ENCODE measurements at places on chromosomes 2 and 18.

- no peak for DNase-seq
Measured at GRCh38 chr2:102126169-102126568, 16.4 kb upstream of the IL1R1 start.

GRCh38 chr18:495017-495416, 5.5 kb downstream of the COLEC12 start:
- DNase-seq, result no peak

DNA sequence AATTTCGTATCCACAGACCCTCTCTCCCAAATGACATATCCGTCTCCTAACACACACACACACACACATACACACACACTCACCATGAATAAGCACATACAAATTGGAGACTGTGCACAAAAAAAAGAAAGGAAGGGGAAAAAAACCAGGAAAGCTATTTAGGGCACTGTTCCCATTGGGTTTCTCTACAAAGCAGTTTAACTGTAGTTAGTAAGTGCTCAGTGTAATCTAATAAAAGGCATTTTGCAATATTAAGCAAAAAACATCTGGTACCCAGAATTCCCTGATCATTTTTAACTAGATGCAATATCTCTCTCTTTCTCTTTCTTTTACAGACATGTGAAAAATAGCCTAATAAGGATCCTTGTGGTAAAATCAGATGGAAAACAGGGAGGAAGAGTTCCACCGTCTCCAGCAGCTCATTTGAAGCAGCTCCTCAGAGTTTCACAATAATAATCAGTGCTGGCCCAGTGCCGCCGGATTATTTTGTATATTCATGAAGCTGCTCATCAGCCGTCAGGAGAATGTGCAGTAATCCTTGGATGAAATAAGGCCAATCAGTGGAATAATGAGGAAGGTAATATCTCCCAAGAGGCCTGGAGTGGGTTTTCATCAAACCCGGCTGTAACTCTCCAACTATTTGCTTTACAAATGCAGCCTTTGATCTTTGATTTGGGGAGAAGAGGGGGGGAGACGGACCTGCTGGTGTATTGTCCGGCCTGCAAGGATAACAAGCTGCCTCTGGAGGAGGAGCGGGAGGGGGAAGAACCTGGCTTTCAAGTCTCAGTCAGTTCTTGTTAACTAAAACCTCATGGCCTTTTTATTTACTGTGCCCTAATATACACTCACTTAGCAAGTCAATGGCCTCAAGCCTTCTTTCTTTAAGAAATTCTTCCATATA, 227.6 kb upstream of the SMIM21 start:
- no peak for DNase-seq

- DNase-seq, result no peak
Measured at GRCh38 chr2:144516411-144516980, 3.4 kb downstream of the ZEB2 start.

- DNase-seq, result no peak
Measured at GRCh38 chr18:66769375-66769774, 165.5 kb upstream of the CDH19 start.

DNA sequence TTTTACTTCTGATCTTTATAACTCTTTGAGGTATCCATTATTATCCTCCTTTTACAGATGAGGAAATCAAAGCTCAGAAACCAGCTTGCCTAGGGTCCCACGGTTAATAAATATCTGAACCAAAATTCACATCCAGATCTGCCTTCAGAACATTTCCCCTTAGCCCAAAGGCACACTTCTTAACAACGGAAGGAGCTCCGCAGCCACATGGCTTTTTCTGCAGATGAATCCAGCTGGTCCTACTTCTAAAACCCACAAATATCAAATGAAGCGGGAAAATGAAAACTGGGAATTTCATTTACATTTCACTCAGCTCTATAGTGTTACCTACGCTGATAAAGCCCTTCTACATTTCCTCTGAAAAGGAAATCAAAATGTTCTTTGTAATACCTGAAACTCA, 357.0 kb upstream of the ID2 start:
- no peak for DNase-seq

GRCh38 chr2:15511686-15512085, 49.4 kb downstream of the NBAS start:
- DNase-seq, result no peak

DNA sequence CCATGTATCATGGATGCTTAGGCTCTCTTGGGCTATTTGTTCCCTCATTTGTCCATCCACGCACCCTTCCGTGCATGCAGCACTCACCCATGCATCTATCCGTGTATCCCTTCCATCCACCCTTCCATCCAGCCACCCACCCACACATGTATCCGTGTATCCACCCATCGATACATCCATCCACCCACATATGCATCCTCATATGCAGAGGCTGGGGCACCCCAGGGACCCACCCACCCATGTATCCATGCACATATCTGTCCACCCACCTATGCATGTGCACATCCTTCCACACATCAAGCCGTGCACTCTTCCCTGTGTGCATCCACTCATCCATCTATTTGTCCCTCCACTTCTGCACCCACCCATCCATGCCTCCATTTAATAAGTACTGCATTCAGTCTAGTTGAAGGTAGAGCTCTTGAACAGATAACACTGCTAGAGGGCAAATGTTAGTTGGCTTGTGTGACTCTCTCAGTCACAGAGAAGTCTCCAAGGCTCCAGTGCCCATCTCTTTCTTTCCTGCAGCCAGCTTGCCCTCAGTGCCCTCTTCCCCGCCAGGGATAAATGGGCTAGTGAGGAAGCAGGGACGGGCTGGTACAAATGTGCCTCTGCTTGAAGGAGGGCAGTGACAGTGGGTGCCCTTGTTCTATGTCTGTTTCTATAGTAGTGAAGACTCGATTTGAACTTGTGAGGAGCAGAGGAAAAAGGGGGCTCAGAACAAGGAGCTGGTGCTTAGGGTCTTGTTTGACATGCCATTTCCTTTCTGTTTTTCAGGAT, 61.5 kb downstream of the EMILIN2 start:
- DNase-seq, result no peak

- DNase-seq, result no peak
Measured at GRCh38 chr2:109129356-109129920, 433 bp downstream of the SH3RF3 start.

DNA sequence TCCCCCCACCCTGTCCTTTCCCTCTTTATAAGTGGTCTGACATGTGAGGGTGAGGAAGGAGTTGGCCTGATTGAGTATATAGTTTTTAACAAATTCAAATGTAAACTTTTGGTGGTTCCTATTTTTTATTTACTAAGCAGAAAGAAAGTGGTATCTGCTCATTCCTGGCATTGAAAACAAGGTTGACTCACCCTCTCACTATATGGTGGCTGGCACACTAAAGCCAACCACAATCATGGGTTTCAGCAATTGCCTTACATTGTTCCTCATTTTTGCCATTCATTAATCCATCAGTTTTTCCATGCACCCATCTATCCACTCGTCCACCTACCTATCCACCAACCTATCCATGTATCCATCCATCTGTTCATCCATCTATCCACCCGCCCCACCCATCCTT, 75.4 kb upstream of the IGFBP5 start:
- DNase-seq, result no peak

GRCh38 chr2:3023531-3023930, 354.1 kb downstream of the EIPR1 start:
- DNase-seq, result no peak

GRCh38 chr2:128584296-128584890, 265.7 kb upstream of the HS6ST1 start:
- DNase-seq, result no peak

DNA sequence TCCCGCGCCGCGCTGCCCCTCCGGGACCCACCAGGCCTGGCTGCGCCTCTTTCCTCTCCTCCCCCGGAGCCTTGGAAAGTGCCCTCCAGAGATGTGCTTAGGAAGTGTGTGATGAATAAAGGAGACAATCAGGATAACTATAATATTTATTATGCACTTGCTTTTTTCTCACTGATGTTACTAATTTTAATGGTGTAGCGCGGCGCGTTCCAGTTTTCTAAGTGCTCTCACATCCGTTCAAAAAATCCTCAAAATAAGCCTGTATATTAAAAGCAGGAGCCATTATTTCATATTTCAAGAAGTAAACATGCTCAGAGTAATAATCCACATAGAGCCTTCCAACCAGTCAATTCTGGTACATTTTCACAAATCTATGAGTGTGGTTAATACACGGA, 941 bp upstream of the MPPE1 start:
- no peak for DNase-seq

DNA sequence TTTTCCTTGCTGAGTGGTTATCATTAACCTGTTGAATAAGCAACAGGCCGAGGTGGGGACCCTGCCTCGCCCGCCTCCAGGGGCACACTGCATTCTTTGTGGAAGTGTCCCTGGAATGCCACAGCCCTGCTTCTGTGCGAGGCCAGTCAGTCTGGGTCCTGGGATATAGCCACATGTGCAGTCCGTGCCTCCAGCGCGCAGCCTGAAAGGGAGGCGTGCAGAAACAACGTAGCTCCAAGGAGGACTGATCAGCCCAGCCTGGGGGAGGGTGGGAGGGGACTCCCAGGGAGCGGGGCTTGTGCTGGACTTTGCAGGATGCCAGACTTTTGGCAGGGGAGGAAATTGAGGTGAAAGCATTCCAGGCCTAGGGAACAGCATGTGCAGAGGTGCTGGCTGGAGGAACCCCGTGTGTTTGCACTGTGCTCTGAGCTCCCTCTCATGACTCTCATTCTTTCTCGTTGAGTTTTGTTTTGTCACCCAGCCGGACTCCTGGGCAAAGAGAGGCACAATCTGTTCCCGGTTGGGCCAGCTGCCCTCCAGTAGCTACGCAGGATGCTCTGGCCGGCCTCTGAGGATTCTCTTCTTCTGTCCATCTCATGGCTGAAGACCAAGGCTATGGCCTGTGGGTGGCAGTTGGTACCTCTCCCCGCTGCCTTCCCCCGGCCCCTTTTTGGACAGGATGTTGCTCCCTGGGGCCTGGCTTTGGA, 39.7 kb downstream of the HPCAL1 start:
- DNase-seq, result no peak

DNA sequence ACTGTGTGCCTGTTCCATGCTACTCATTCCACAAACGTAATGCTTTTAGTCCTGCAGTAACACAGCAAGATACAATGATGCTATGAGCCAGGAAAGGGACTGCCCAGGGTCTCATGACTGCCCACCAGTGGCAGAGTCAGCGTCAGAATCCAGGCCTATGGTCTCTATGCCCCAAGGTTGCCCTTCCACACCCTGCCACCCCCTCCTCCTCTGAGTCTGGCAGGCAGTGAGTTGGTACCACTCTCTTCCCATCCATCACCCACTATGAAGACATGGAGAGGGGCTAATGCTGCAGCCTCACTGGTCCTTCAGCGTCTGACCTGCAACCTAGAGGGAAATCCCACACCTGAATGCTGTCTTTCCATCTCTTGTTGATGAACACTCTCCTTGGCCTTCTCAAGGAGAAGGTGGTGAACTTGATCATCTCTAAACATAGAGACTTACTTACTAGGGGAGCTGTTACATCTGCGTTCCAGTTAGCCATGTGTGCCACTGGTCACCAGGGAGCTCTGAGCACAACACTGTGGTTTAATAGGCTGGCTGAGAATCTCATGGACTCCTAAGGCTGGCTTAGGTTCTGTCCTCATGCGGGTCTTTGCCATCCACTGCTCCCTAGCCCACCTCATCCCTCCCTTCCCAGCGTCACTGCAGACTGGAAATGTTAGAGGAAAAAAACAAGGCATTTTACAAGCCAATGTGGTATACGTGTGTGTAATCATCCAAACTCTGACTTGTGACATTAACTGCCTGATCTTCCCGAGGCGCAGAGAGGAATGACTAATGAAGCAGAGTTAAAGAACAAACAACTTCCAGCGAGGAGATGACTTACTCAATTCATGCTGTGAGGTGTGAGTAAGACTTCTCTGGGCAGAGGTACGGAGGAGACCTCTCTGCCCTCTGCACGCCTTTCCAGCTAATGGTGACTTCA, 28.8 kb downstream of the STEAP3 start:
- DNase-seq, result peak; percentile 55

DNA sequence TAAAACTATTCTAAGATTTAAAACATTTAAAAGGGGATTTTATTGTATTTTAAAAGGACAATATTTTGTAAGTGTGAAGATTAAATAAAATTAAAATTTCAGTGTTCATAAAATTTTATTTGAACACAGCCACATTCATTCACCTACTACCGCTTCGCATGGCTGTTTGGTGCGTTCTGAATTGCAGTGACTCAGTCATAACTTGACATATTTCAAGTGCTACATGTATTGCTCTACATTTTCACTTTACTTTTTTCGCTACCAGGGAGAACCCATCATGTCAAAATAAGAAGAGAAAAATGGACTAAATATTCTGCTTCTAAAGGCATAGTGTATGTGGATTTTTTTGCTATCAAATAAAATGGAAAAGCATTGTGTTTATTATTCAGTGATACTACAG, 8.7 kb downstream of the PTH2R start:
- DNase-seq, result no peak
